HCT116 (cell line): ENCODE measurements at places on chromosomes 3 and 15. TPM values are rescaled to one million over a fixed set of nuclear protein-coding genes. Genes with fewer than 3 reads are reported as not detected.

DNA sequence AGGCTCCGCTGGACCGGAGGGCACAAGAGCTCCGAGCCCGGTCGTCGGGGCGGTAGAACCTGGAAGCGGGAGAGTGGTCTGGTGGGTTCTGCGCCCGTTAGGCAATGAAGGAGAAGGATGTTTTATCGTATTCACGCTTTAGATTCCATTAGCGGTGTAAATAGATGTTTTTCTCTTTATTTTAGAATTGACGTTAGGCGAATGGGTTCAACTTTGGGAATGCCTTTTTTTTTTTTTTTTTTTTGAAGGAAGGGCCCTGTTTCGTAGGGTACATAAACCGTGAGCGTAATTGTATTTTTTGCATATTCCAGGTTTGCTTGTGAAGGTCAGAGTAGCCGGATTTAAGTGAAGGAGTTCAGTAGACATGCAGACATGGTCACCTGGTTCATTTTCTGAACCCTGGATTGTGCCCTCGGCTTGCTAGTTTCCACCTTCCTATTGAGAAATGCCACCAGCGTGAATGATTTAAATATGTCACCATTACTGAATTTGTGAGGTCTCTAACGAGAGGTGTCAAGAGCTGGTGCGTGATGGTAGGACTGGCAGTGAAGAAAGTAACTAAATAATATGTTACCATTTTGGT lies 808 bp downstream of the RBM6 start:
- H3K4me3 ChIP-seq = peak overlapping the region; percentile 82
- no peaks in the 10 kb centered on the region for H3K27me3 ChIP-seq
- DNase-seq = no peak
- H3K4me1 ChIP-seq = peaks cover 15% of the 10 kb centered on the region
- peak overlapping the region; percentile 91 for H3K27ac ChIP-seq

DNA sequence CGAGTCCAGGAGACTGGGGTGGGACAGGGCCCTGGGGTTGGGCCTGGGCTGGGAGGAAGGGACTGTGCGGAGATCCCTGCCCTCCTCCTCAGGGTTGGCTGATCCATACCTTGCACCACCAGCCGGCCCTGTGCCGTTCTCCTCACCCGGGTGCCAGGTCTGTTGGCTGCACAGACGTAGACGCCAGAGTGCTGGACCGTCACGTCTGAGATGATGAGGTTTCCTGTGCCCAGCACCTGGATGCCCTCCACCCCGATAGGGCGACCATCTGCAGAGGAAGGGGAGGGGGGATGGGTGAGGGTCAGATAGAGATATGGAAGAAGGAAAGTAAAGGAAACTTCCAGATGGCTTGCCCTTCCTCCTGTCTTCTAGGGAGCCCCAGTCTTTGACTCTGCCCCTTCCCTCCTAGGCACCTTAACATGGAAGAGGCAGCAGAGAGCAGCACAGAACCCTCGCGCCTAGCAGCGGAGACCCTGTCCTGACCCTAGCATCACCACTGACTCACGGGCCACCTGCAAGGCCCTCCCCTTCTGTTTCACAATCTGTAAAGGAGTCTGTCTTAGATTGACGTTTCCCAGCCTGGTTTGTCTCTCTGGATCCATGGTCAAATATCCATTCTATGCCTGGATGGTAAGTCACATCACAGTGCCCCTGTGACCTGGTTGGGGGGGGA lies 28.8 kb downstream of the RNU5B-1 start:
- H3K27ac ChIP-seq = no peak overlapping the region
- H3K36me3 ChIP-seq = no peaks in the 10 kb centered on the region
- H3K4me1 ChIP-seq = no peaks in the 10 kb centered on the region

GRCh38 chr3:105987809-105988208 lies 119.0 kb upstream of the CBLB start:
- H3K4me3 ChIP-seq = no peak overlapping the region
- H3K36me3 ChIP-seq = no peaks in the 10 kb centered on the region
- H3K27ac ChIP-seq = no peak overlapping the region
- no peaks in the 10 kb centered on the region for H3K27me3 ChIP-seq
- no peak for DNase-seq

GRCh38 chr3:77530870-77531269 lies 491.0 kb downstream of the ROBO2 start:
- no peak overlapping the region for H3K4me3 ChIP-seq
- no peaks in the 10 kb centered on the region for H3K4me1 ChIP-seq
- DNase-seq = no peak
- H3K27me3 ChIP-seq = no peaks in the 10 kb centered on the region
- no peaks in the 10 kb centered on the region for H3K36me3 ChIP-seq

- no peaks in the 10 kb centered on the region for H3K36me3 ChIP-seq
- no peaks in the 10 kb centered on the region for H3K27me3 ChIP-seq
- no peak for DNase-seq
- H3K4me3 ChIP-seq = no peak overlapping the region
Measured at GRCh38 chr3:56928379-56929068, 126.8 kb upstream of the ARHGEF3 start.

GRCh38 chr15:84979651-84980050 lies 2.0 kb upstream of the PDE8A start:
- H3K27ac ChIP-seq = no peak overlapping the region; the same call in 1 of the 2 replicates
- H3K4me3 ChIP-seq = peak overlapping the region; percentile 69
- no peak for DNase-seq
- H3K27me3 ChIP-seq = no peaks in the 10 kb centered on the region
- no peaks in the 10 kb centered on the region for H3K36me3 ChIP-seq

DNA sequence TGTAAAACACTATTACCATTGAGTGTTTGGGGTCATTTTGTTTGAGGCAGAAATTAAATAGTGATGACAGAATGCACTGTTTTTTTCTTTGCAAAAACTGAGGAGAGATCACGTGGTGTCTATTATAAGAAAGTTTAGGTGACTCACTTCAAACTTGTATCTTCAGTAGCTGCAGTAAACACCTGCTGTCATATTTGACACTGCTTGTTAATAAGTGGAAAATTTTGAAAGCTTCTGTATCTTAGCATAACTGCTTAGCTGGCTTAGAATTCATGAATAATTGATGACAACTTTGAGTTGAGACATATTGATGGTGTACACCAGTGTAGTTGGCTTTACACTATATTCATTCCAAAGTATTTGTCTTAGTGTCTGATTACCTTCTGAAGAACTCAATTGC lies 29.7 kb upstream of the MDFIC2 start:
- no peaks in the 10 kb centered on the region for H3K27me3 ChIP-seq
- H3K36me3 ChIP-seq = no peaks in the 10 kb centered on the region
- no peak overlapping the region for H3K4me3 ChIP-seq
- no peak overlapping the region for H3K27ac ChIP-seq
- no peak for DNase-seq

DNA sequence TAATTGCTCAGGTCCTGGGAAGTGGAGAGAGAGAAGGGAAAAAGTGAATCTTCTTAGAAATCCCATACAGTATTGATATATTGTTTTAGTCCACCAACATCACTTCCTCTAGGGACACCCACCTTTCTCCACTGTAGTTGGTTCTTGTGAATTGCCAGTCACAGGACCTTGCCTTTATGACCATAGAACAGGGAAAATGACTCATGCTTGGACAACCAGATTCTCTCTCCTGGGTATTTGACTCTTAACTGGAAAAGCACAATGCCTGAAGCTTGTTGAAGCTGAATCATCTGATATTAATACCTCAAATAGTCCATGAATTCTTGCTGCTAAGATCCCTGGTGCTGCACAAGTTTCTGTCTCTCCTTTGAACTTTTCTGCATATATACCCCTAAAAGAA lies 32.5 kb upstream of the DCLK3 start:
- no peak overlapping the region for H3K4me3 ChIP-seq
- DNase-seq = no peak
- H3K36me3 ChIP-seq = no peaks in the 10 kb centered on the region
- no peak overlapping the region for H3K27ac ChIP-seq

DNA sequence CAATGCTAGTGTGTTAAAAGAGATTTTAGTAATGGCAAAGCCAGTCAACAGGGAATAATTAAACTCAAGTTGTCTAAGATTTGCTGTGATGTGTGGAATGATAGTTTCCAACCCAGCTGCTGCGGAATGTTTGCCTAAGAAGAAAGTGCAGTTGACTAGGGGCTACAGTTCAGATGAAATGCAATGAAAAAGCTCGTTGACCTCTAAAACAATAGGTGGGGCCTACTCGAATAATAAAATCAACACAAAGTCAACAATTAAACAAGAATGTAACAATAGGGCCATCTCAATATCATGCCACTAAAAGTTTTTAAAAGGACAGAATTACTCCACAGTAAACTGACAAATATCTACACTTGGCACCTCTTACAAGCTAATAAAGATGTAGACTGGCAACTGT lies 484.2 kb downstream of the MECOM start:
- H3K4me3 ChIP-seq = no peak overlapping the region
- DNase-seq = no peak
- H3K27ac ChIP-seq = no peak overlapping the region
- H3K27me3 ChIP-seq = no peaks in the 10 kb centered on the region

GRCh38 chr15:68637767-68638404 lies 59.1 kb downstream of the CORO2B start:
- H3K27ac ChIP-seq = no peak overlapping the region
- no peak for DNase-seq
- H3K4me1 ChIP-seq = peaks cover 40% of the 10 kb centered on the region

- peak overlapping the region; percentile 96 for H3K4me3 ChIP-seq
- H3K27me3 ChIP-seq = no peaks in the 10 kb centered on the region
- H3K4me1 ChIP-seq = peaks cover 29% of the 10 kb centered on the region
- no peak for DNase-seq
- no peak overlapping the region for H3K27ac ChIP-seq
Measured at GRCh38 chr3:48684054-48684349, 1.7 kb downstream of the NCKIPSD start.

DNA sequence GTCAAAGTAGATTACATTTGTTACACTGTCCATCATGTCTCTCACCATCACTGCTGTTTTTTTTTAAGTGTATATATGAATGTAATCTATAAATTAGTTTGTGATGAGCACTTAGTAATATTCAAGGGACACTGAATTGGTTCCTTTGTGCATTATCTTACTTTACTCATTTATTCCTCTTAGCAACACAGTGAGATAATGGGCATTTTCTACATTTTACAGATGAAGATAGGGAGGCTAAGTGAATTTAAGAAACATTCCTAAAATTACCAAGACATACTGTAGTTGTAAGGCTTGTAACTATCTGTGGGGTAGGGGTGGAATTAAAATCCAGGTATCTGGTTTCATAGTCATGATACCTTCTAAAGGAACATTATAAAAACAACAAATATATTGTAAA lies 33.9 kb downstream of the VPS8 start:
- peaks cover 4% of the 10 kb centered on the region; the same call in 1 of the 2 replicates for H3K4me1 ChIP-seq
- H3K27me3 ChIP-seq = no peaks in the 10 kb centered on the region
- no peak for DNase-seq
- no peak overlapping the region for H3K4me3 ChIP-seq
- no peak overlapping the region for H3K27ac ChIP-seq
- no peaks in the 10 kb centered on the region for H3K36me3 ChIP-seq

GRCh38 chr3:177201700-177202397 lies 4.6 kb upstream of the TBL1XR1 start:
- H3K4me3 ChIP-seq = no peak overlapping the region
- H3K36me3 ChIP-seq = no peaks in the 10 kb centered on the region
- no peak overlapping the region for H3K27ac ChIP-seq
- H3K4me1 ChIP-seq = peaks cover 17% of the 10 kb centered on the region
- DNase-seq = no peak

DNA sequence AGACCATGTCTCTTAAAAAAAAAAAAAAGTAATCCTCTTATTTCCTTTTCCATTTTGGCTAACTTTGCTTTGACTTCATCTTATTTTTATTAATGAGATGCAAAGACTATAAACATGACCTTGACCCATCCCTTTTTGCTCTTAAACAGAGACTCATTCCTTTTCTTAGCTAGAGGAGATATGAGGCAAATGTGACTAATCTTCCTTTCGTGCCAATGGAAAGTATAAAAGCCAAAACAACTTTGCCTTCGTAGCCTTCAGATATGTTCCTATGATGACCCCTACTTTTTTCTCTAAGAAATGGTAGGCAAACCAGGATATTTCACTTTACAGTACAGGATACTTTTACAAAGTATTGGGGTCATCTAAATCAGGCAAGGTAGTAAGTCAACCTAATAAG lies 36.9 kb upstream of the GOLGB1 start:
- H3K36me3 ChIP-seq = peaks cover 30% of the 10 kb centered on the region
- no peak overlapping the region for H3K4me3 ChIP-seq
- no peaks in the 10 kb centered on the region for H3K4me1 ChIP-seq
- H3K27ac ChIP-seq = no peak overlapping the region

The PTPRG gene
- 32.1 TPM for total RNA-seq

The CXCR6 gene
- total RNA-seq = not detected

The MAGEL2 gene
- not detected for total RNA-seq

The SLC22A13 gene
- 0.47 TPM for total RNA-seq
